M059J (cell line): ENCODE measurements at places on chromosomes 12 and 14. TPM values are rescaled to one million over a fixed set of nuclear protein-coding genes. Genes with fewer than 3 reads are reported as not detected.
A peak's percentile ranks its signal among the peaks of the same experiment; 100 is the strongest.

DNA sequence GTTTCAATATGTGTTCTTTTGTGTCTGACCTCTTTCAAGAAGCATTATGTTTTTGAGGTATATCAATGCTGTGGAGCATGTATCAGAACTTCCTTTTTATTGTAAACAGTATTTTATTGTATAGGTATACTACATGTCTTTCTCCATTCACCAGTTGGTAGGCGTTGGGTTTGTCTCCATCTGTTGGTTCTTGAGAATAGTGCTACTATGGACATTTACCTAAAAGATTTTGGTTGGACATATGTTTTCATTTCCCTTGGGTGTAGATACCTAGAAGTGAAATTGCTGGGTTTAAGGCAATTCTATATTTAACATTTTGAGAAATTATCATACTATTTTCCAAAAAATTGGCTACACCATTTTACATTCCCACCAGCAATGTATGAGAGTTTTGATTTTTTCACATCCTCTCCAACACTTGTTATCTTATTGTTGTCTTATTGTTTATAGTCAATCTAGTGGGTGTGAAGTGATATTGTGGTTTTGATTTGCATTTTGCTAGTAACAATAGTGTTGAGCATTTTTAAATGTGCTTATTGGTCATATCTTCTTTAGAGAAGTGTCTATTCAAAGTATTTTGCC, 409.2 kb downstream of the IPO8 start:
- DNase-seq: peak; percentile 27

The ARID2 gene
- total RNA-seq: 8.7 and 11.0 TPM in 2 replicates

DNA sequence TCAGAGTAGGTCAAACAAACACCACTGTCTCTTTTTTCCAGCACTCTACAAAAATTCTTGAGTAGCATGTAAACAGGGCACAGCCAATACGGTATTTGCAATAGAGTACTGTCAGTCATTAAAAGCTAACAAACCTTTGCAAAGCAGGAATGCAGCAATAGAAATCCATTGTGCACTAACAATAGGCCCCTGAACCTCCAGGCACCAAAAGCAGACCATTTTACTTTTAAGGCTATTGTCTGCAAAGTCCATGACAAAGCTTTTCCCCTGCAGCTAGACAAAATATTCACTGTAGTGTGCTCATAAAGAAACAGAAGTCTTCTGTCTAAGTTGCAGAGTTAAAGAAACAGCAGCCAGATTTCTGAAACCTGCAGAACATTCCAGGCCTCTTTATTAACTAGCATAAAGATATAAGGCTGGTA, 191.9 kb downstream of the SOX5 start:
- no peak for DNase-seq

The TBC1D30 gene
- 0.52 and 3.2 TPM in 2 replicates for total RNA-seq

GRCh38 chr14:54127526-54127925, 170.9 kb upstream of the BMP4 start:
- DNase-seq: peak; percentile 58

The SYNJ2BP gene
- total RNA-seq: 17.1 and 20.2 TPM in 2 replicates

- DNase-seq: no peak
These were observed 30.3 kb downstream of the EFCAB11 start for GRCh38 chr14:89924268-89924667.

DNA sequence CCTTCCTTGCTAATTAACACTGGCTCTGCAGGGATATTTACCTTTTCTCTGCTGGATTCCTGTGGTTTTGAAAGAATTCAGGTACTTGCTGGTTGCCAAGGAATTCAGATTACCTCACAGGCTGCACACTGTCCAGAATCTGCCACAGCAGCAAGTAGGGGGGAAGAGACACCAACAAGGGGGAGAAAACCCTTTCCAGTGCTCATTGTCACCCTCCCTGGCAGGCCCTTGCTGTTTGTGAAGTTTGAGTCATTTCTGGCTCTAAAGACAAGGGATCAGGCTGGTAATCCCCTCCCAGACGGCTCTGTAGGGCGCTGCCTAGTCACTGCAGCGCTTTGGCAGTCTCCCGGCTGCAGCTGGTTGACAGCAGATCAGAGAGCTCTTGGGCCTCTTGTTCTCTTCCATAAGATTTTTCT, 50.8 kb downstream of the TTLL5 start:
- peak; percentile 97 for DNase-seq

GRCh38 chr14:68934066-68934465, 45.0 kb downstream of the ACTN1 start:
- DNase-seq: no peak

- DNase-seq: peak; percentile 89
These were observed 369.1 kb downstream of the NPAS3 start for GRCh38 chr14:33307691-33308251.

DNA sequence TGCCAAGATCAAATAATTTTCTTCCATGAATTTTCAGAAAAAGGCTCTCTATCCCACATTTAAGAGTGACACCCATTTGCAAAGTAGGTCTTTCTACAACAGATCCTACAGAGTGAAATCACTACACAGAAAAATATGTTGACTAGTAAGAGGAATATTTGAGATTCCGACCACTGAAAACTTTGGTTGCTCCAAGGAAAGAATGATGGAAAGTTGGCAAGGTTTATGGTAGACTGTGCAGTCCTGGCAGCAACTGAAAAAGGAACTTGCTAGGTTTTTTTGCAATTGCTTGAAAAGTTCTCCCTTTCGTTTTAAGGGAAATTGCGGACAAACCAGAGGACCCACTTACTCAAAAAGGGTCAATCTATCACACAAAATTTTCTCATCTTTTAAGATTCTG, 83.1 kb upstream of the TSPAN8 start:
- DNase-seq: no peak

The PTCSC3 gene
- not detected in 2 replicates for total RNA-seq

DNA sequence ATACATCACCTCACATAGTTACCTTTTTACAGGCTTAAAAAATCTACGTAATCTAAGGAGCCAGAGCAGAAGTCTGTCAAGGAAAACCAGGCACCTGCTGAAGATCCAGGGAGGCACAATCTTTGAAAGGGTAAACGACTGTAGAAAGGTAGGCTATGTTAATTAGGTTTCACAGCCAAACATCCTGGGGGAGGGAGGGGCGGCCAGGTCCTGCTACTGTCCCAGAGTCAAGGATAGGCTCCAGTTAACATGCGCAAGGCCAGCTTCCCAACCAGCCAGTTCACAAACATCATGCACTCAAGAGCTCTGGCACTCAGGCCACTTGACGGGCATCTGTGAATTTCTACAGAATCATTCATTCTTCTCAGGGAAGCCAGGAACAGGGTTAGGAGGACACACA, 22.9 kb downstream of the NIN start:
- DNase-seq: no peak

The IAPP gene
- not detected in 2 replicates for total RNA-seq

DNA sequence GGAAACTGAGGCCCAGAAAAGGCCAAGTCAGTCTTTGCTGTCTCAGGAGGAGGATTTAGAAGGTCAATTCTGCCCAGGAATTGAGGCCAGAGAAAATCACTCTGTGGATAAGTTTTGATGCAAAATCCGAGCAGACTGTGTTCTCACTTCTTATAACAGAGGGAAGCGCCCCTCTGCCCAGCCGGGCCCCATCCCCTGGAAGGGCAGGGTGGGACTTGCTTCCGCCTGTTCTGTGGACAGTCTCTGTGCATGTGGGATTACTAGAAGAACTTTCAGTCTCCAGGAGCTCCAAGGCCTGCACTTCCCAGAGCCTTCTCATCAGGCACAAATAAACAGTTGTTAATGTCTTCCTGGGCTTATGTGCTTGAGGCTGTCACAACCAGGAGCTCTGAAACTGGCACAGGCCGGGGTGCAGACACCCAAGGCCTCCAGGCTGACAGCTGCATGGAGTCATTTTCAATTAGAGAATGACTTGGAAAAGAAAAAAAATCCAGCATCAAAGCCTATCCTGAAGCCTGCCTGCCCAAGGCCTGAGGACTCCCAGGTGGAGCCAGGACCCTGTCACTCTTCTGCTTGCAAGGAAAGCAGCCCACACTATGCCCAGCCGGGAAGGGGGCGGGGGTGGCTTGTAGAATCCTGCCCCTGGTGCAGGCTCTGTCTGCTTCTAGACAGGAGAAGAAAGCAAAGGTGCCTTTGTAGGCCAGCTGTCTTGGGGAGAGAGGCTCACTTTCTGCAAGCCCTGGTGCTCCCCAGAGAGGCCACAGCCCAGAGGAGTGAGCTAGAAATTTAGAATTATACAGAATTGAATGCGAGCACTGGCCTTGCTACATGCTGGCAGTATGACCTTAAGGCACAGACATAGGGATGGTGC, 84.7 kb downstream of the NTF3 start:
- DNase-seq: no peak

GRCh38 chr14:101808020-101808641, 46.6 kb downstream of the PPP2R5C start:
- peak; percentile 9 for DNase-seq

DNA sequence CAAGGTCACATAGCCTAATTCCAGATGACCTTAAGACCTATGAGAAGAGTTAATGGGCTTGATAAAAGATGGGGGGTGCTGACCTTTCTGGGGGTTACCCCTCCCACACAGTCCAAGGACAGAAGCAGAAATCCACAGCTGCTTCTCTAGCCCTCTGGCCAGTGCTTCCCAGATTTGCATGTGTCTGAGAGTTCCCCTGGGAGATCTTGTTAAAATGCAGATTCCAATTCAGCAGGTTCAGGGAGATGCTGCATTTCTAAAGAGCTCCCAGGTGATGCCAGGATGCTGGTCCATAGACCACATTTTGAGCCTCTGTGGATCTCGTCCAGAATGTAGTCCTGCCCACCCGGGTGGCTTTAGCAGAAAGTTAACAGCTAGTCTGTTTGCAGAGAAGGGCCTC, 82.1 kb downstream of the WSCD2 start:
- DNase-seq: no peak

GRCh38 chr12:122190842-122191668, 8.1 kb downstream of the LRRC43 start:
- peak; percentile 58 for DNase-seq

- DNase-seq: no peak
These were observed 44.3 kb downstream of the PELI2 start for GRCh38 chr14:56162476-56162875.

DNA sequence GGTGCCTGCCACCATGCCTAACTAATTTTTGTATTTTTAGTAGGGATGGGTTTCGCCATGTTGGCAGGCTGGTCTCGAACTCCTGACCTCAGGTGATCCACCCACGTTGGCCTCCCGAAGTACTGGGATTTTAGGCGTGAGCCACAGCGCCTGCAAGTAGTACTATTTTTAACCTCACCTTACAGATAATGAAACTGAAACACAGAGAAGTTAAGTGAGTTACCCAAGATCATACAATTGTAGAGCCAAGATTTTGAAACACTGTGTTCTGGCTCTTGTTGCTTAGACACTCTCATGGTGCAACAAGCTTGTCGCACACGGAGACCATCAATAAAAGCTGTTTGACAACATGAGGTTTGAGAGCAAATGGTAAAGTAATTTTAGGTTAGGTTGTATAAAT, 159.1 kb upstream of the LMNTD1 start:
- no peak for DNase-seq

- no peak for DNase-seq
These were observed 11.0 kb upstream of the HEBP1 start for GRCh38 chr12:13011098-13011497.

The CYP27B1 gene
- total RNA-seq: 1.8 and 3.2 TPM in 2 replicates

- DNase-seq: peak; percentile 87
These were observed 1.8 kb upstream of the BHLHE41 start for GRCh38 chr12:26126340-26127284.

GRCh38 chr14:24813089-24813815, 179.3 kb upstream of the GZMB start:
- DNase-seq: no peak

The PTPN21 gene
- 3.7 and 6.2 TPM in 2 replicates for total RNA-seq

- DNase-seq: no peak
These were observed 12.5 kb downstream of the BTG1 start for GRCh38 chr12:92133171-92133570.

The PRB2 gene
- total RNA-seq: not detected in 2 replicates

- no peak for DNase-seq
These were observed 15.3 kb downstream of the KMT5A start for GRCh38 chr12:123399255-123399617.

DNA sequence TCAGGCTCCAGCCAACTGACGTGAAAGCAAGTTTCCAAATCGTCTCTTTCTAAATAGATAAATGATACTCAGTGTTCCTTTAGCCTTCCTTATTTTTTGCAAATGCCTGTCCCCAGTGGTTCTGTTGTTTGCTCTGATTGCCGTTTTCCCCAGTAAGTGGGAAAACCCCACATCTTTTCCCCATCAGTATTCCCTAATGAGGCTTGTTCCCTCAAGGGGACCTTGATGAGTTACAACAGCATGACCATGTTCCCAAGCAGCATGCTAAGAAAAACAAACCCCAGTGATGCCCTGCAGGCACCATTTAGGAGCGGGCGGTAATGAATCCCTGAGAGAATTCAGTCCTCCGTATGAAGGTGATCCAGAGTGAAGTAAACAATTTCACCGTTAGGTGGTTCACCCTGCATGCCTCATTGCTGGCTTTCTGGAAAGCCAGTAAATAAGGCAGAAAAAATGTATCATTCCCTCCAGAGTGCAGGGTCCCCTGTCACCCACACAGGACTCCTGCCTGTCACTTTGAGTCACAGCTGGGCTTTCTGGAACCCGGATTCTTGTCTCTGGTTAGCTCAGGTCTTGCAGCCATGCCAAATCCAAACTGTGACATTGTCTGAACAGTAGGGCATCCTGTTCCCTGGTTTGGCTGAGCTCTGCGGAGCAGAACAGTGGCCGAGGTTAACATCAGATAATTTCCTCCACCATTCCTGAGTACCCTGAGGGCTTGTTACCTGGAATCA, 222.6 kb downstream of the RGS6 start:
- no peak for DNase-seq

- peak; percentile 39 for DNase-seq
These were observed 91.4 kb downstream of the SUDS3 start for GRCh38 chr12:118467641-118468305.

The NFATC4 gene
- total RNA-seq: 0.37 and 0.44 TPM in 2 replicates

The RNASE1 gene
- total RNA-seq: 1.4 and 1.6 TPM in 2 replicates

DNA sequence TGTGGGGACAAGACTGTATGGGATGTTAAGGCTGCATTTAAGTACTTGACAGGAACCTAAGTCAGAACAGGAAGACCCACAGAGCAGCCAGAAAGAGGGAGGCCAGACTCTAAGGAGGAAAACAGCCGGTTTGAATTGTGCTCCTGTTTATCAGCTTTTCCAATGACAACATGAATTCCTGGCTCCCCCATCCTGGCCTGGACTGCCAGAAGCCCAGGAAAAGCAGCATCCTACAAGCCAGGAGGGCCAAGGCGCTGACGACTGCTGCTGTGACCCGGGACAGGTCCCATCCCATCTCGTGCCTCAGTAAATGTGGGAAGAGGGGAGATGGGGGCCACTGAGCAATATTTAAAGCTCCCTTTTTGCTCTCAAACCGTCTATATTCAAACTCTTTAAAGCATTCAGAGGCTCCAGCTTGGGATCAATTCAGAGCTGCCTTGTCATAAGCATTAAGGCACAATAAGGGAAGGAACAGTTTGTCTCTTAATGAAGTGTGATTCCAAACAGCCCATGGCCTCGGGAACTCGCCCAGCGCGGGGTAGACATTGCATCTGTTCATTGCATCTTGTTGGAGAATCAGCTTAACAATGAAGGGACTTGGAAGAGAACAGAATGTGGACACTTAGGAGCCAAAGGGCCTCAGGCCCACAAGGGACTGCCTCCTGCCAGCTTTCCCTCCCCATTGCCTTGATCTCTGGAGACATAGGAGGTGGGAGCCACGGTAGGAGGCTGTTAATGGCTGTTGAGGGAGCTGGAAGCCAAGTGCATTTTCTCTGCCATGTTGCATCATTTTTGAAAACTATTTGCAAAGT, 49.6 kb downstream of the CMKLR1 start:
- DNase-seq: no peak

The KIF5A gene
- total RNA-seq: 0.30 and 0.37 TPM in 2 replicates

- no peak for DNase-seq
These were observed 269.4 kb upstream of the NOVA1 start for GRCh38 chr14:26867171-26867757.

GRCh38 chr14:31955936-31956579, 121.0 kb upstream of the ARHGAP5 start:
- DNase-seq: no peak

- DNase-seq: no peak
These were observed 6.0 kb downstream of the VSX2 start for GRCh38 chr14:74245292-74245691.
